Vagina (tissue), 2 donors: ENCODE measurements at places on chromosomes 6 and 20. TPM values are rescaled to one million over a fixed set of nuclear protein-coding genes. Genes with fewer than 3 reads are reported as not detected.

The NFATC2 gene
- total RNA-seq, result 7.4 TPM

The ARFGEF3 gene
- total RNA-seq, result 2.2 TPM

The FLRT3 gene
- 4.7 TPM for total RNA-seq

The TTBK1 gene
- total RNA-seq, result not detected

The VSTM2L gene
- total RNA-seq, result not detected

The GHRH gene
- total RNA-seq, result not detected

The FAM83C gene
- 16.9 TPM for total RNA-seq

The PRPF6 gene
- 50.6 TPM for total RNA-seq

The SNRPB gene
- 173 TPM for total RNA-seq

The SIRPB1 gene
- 2.5 TPM for total RNA-seq

The LY6G6D gene
- not detected for total RNA-seq

The MYBL2 gene
- 1.7 TPM for total RNA-seq

The GNL1 gene
- total RNA-seq, result 24.1 TPM
